ENCODE measurements at places on chromosomes 6 and 20.

GRCh38 chr6:33451606-33452005 is 2.8 kb upstream of the ZBTB9 start:
- no peak for DNase-seq

DNA sequence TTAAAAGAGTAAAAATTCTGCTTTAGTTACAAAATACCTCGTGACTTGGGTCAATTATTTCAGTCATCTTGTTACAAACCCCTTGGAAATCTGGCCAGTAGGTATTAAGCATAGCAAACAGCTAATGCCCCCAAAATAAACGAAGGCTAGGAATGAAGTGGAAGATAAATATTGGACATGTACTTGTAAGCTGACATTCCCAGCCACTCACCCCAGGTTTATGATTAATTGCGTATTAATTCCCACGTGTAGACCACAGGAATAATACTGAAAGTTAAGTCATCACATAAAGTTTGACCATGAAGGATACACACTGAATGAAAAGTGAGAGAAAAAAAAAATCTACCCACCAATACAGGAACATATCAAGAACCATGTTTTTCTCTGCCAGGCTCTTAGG is 936.5 kb upstream of the ADGRB3 start:
- no peak for DNase-seq

- no peak for DNase-seq
These were observed 59.9 kb upstream of the TMEM30A start for GRCh38 chr6:75344455-75344854.

DNA sequence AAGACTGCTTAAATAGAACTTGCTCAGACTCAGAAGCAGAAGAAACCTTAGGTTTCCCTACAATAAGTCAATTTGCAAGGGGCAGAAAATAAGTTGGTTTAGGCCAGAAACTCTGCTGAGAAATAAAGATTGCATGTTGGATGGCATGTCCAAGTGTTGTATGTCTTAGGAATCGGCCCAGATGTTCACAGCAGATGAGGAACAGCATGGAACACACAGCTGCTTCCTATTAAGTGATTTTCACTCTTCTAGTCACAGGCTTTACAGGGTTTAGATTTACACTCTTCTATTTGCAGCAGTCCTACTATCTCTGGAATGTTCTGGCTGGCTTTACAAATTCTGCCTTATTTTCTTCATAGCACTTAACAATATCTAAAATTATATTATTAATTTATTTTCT is 3.2 kb downstream of the ZKSCAN4 start:
- no peak for DNase-seq

DNA sequence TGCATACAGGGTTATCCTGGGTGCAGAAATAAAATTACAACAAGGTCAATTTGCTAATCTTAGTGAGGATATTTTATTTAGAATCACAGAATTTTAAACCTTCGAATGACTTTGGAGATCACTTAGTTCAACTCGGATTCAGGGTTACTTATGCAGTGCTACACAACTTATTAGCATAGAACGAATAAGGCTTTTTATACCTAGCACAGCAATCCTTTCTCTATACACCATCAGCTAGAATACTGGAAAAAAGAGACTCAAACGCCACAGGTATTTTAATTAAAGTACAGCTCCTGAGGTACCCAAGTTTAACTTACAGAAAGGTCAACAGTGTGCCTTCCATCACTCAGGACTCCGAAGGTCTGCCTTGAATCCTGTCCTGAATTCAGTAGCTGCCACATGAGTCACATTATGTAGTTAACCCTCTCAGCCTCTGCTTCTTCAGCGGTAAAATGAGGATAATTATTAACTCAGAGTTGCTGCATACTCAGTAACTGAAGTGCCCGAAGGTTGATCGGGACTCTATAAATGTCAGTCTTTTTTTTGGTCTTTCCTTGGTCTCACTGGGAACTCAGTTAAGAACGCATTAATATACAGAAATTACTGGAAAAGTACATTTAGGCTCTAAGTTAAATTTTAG is 6.0 kb upstream of the QKI start:
- DNase-seq = no peak

- DNase-seq = no peak
These were observed 59.3 kb upstream of the CARMIL1 start for GRCh38 chr6:25219917-25220278.

DNA sequence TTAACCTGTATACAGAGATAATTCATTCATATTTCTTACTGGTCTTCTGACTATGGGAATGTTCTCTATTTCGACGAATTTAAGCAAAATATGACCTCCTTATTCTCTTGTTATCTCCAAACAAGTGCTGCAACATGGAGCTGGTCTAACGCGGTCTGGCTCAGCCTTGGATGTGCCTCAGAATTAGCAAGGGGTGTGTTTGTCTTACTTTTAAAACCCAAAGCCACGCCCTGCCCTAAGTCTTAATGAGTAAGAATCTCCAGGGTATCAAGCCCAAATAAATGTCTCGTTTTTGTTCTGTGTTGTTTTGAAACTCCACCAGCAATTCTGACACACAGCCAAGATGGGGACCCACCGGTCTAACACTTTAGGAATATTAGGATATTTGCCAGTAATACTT is 99.2 kb downstream of the ATP9A start:
- DNase-seq = no peak

GRCh38 chr6:167990016-167990945 is 7.2 kb upstream of the KIF25 start:
- DNase-seq = no peak

DNA sequence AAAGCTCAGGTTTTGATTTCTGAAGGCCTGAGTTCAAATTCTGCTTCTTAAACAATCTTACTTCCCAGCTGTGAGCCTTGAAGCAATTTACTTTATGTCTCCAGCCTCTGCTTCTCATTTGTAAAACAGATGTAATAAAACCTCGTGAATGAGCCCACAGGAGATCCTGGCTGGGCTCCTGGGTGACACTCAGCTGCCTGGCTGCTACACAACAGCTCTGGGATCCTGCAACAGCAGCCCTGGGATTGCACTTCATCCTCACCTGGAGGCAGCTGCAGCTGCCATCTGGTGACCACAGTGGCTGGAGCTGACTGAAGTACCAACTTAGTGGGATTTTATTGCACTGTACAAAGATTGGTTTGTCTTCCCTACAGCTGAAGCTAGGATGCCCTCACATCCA is 98.6 kb downstream of the NDUFAF5 start:
- DNase-seq = no peak

DNA sequence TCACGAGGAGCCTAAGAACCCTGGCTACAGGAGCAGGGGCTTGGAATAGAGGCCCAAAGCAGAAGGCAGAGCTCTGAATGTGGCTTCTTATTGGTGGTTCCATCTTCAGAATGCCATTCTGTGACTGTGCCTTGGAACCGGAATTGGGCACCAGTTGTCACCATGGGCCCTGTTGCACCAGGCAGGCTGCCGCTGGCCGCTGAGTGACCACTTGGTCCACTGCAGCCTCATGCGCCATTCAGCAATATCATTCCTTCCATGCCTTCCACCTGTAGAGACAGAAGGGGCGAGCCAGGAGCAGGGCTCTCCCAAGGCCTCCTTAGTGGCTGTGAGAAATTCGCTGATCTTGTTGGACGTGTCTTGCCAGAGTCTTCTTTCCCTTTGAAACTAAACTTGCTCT is 270.3 kb upstream of the CHD6 start:
- DNase-seq = no peak

GRCh38 chr6:140062043-140063020 is 687.9 kb upstream of the CITED2 start:
- no peak for DNase-seq

- DNase-seq = no peak
These were observed 23.1 kb downstream of the CPNE5 start for GRCh38 chr6:36815962-36816735.

DNA sequence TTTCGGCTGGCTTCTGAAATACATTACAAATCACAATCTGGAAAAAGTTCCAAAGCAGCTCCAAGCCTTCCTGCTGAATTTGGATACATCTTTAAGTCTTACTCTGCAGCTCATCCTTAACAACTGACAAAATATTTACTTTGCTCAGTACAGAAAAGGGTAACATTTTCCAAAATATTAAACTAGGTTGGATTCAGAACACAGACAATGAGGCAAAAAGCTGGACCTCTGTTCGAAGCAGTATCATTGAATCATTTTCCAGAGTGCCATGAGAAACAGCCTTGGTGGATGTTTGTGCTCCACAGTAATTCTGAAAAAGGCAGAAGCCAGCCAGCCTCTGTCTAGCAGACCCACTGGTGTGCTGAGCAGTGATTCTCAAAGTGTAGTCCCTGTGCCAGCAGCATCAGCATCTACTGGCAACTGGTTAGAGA is 162.1 kb downstream of the AIG1 start:
- no peak for DNase-seq

DNA sequence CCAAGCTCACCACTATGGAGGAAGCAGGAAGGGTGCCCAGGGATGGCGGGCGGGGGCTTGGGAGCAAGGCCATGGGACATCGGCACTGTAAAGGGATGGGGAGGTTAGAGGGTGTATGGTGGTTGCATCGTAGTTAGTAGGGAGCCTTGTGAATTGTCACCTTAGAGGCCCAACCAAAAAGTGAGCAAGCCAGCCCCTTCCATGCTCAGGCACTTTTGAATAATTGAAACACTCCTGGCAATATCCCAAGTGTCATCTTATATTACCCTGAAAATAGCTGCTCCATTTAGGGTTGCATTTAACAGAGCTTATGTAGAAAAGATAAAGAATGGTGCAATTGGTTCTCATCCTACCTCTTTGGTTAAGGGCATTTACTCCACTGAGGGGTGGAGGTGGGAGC is 169.2 kb downstream of the SAMD5 start:
- DNase-seq = no peak

- no peak for DNase-seq
These were observed 87.7 kb upstream of the BEND3 start for GRCh38 chr6:107202876-107203468.

GRCh38 chr6:136737871-136738691 is 54.2 kb downstream of the MAP3K5 start:
- DNase-seq = no peak
